ENCODE measurements at places on chromosomes 16 and 17.

GRCh38 chr17:57634713-57635465 lies 110.2 kb downstream of the CCDC182 start:
- DNase-seq: peak; percentile 9

- no peak for DNase-seq
These were observed 38.9 kb upstream of the PLCG2 start for GRCh38 chr16:81740169-81740568.

DNA sequence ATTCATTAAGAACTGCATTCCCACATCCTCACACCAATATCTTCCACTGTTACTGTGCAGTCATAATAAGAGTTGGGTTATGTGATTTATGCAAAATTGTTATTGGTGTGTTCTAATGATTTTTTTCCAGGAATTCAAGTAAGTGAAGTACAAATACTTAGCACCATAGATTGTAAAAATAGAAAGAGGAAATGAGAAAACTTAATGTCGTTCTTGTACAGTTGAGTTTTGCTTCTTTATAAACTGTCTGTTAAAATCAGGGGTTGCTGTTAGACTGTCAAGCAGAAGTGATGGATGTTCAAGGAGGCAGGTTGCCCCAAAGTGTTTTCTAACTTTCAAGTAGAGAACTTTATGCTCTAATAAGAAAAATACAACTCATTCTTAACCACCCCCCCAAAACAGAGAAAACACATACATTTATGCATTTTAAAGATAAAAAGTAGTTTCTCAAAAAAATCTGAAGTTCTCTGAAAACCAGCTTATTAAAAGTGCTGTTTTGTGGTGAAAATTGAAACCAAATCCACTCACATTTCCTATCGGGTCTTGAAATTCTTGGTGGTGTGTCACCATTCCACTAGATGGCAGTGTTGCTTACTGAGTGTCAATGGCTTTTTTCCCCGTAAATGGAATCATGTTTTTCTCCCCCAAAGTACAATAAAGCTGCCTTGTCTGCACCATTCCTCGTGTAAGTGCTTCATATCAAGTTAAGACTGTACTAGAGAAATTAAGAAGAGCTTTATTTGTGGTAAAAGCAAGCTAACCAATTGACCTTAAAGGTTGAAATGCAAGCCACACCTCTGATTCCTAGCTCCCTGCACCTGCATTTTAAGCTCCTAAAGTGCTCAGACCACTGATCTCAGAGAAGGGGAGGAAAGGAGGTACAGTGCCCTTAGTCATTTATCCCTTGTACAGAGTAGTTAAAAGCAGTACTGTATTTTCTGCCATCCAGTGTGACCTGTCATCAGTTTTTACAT lies 4.7 kb upstream of the IGSF6 start:
- DNase-seq: peak; percentile 75

DNA sequence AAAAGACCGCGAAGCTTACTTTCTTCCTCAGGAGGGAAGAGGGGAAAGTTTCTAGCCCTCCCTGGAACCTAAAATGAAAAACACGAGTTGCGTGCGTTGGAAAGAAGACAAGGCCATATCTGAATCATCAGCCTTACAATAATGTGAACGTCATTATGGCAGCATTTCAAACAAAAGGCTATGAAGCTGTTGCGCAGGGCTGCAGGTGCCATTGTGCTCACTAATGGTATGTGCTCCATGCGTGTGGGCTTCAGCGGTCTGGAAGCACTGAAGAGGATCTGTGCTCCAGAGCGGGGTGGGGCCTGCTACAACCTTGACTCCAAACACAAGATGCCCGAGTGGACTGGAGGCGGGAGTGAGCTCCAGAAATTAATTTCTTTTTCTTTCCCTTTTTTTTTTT lies 12.1 kb upstream of the CYB5B start:
- DNase-seq: no peak

DNA sequence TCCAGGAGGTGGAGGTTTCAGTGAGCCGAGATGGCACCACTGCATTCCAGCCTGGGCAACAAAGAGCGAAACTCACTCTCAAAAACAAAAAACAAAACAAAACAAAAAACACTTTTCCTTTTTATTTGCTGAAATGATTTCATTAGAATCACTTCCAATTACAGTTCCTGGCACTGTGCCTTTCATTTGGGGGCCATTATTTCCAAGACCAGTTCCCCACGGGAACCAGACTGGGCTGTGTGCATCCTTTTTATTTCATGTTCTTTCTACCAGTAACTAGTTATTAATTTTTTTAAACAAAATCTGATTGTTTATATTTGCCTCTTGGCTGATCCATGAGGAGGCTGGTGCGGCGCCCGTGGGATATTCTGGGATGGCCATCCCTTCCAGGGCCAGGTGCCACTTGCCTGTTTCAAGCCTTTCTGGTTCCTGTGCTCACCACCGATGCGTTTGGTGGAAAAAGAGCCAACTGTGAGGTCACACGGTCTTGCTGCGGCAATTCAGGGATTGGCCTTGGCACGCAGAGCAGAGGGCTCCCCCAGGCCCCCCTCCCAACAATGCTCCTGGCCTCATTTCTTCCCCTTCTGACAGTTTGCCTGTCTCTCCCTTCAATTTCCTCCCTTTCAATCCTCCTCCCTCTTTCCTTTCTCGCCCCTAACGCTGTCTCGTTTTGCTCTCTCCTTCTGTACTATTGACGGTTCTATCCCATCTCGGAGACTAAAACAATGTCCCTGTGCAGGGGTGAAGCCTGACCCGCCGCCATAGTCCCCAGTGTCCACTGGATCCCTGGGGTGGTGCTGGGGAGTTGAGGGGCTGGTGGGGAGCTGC lies 13.4 kb downstream of the UBALD1 start:
- DNase-seq: peak; percentile 29

DNA sequence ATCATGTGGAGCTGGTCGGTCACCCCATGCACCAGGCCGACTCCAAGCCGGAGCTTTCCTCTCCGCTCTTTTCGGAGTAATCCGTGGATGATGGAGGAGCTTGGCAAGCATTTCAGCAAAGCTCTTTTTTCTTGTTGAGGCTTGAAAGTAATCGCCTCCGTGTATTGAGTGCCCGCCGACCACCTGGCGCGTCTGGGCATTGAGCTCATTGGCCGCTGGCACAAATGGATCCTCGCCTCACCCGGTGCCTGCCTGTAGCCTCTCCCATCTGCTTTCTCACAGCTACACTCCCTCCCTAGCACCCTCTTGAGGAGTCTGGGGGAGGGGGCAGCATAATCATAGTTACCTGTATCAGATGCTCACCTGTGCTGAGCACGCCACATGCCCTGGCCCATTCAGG lies 148.9 kb downstream of the CMIP start:
- DNase-seq: no peak

DNA sequence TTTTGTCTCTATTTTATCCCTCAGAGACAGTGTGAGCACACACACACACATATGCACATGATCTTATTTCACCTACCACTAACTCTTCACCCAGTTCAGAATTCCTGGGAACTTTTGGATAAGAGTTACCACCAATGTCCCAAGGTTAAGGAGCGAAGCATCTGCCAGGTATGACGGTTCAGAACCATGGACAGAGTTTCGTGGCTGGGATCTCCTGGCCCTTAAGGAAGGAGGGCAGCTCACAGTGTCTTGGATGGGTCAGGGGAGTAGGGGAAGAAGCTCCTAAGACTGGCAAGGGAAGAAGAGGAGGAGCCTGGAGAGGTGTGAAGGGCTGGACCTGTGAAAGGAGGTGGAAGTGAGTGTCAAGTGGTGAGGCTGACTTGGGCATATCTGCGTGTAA lies 23.0 kb upstream of the TMEM132E start:
- no peak for DNase-seq

DNA sequence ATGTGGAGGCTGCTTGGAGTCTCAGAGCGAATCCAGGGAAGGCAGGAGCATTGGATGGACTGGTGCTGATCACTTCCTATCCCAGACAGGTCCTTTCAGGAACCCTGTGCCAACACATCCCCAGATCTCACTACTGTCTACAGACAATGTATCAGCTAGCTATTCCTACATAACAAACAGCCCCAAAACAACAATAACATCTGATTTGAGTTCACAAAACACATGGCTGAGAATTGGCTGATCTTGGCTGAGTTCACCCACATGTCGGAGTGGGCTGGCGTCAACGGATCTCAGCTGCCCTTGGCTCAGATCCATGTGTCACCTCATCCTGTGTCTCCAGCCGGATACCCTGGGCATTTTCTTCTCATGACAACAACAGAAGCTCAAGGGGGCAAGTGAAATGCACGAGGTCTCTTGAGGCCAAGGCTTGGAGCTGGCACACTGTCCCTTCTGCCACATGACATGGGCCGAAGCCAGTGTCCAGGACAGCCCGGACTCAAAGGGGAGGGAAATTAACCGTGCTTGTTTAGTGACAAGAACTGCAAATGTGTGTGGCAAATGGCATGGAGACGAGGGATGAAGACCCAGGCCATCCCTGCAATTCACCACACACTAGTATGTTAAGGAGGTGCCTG lies 18.7 kb downstream of the SNX20 start:
- no peak for DNase-seq

DNA sequence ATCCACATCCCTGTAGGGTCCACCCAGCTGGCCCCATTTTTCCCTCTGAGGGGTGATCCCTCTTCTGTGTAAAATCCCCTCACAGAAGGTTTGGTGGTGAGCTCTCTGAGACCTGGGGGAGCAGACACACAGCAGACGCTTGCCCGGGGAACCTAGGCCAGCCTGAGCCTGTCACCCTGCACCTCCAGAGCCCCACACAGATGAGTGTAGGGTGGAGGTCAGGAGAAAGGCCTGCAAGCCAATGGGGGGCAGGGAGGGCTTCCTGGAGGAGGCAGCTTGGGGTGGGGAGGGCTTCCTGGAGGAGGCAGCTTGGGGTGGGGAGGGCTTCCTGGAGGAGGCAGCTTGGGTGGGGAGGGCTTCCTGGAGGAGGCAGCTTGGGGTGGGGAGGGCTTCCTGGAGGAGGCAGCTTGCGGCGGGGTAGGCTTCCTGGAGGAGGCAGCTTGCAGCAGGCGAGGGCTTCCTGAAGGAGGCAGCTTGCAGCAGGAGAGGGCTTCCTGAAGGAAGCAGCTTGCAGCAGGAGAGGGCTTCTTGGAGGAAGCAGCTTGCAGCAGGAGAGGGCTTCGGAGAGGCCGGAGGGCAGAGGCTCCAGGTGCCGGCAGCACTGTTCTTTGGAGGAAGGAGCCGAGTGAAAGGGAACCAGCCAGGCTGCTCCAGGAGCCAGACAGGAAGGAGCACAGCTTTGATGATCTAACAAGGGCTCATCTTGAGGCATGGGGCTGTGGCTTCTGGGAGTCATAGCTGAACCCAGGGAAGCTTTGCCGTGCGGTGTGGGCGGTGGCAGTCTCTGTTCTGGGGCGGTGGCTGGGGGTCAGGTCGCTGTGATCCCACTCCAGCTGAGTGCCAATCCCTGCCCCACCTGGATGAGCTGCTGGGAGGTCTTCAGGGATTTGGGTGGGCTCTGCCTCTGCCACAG lies 83.7 kb upstream of the ZNF469 start:
- DNase-seq: peak; percentile 52

GRCh38 chr17:20924306-20924705 lies 118.5 kb downstream of the USP22 start:
- no peak for DNase-seq

DNA sequence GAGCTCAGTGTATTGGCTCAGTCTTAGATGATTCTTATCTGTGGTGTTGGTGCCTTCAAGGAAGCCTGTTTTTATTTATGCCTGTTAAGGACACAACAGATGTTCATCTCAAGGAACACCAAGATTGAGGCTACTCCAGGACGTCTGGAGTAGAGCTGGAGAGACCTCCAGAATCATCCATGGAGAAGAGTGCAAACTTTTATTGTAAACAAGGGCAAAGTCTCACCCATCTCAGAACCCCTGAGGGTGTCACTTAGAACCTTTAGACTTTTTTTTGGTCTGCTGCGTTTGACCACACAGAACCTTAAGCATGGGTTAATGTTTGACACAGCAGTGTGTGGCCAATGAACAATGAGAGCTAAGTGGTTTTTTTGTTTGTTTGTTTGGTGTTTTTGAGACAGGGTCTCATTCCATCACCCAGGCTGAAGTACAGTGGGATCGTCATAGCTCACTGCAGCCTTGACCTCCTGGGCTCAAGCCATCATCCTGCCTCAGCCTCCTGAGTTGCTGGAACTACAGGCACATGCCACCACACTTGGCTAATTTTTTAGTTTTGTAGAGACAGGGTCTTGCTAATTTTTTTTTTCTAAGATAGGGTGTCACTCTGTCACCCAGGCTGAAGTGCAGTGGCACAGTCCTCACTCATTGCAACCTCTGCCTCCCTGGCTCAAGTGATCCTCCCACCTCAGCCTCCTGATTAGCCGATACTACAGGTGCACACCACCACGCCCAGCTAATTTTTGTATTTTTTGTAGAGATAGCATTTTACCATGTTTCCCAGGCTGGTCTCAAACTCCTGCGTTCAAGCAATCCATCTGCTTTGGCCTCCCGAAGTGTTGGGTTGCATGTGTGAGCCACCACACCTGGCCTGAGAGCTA lies 16.3 kb downstream of the SLC47A1 start:
- DNase-seq: no peak

Measured in AG08395 (cell line).